Smooth muscle cell of bladder (primary cell): ENCODE measurements at places on chromosomes 7 and 10. TPM values are rescaled to one million over a fixed set of nuclear protein-coding genes. Genes with fewer than 3 reads are reported as not detected.

Gene TAS2R4
- total RNA-seq, result 0.85 and 0.92 TPM in 2 replicates

Gene IQUB
- total RNA-seq, result 0.28 and 0.43 TPM in 2 replicates

Gene SCIN
- 0.43 and 3.3 TPM in 2 replicates for total RNA-seq

Gene LIPJ
- total RNA-seq, result under 0.01 TPM in 2 replicates

Gene OR2A1
- total RNA-seq, result not detected in 2 replicates

Gene FXYD4
- not detected in 2 replicates for total RNA-seq

Gene HOXA3
- 1.8 and 3.2 TPM in 2 replicates for total RNA-seq

Gene SH2D4B
- not detected in 2 replicates for total RNA-seq

Gene PDGFA
- 17.2 and 24.0 TPM in 2 replicates for total RNA-seq

Gene KAZALD1
- 18.2 and 30.3 TPM in 2 replicates for total RNA-seq

Gene ADARB2
- not detected in 2 replicates for total RNA-seq

Gene PRKRIP1
- total RNA-seq, result 11.4 and 11.6 TPM in 2 replicates

Gene SCRN1
- 76.4 and 100 TPM in 2 replicates for total RNA-seq

Gene MPLKIP
- 13.8 and 21.0 TPM in 2 replicates for total RNA-seq
